ENCODE measurements at places on chromosomes 3 and 15.

- no peak for DNase-seq
Observed at GRCh38 chr15:22941179-22941578, 39.0 kb downstream of the CYFIP1 start.

GRCh38 chr3:71487418-71487817, 96.1 kb downstream of the FOXP1 start:
- DNase-seq = no peak

- no peak for DNase-seq
Observed at GRCh38 chr15:47857014-47857775, 139.9 kb downstream of the SEMA6D start.

DNA sequence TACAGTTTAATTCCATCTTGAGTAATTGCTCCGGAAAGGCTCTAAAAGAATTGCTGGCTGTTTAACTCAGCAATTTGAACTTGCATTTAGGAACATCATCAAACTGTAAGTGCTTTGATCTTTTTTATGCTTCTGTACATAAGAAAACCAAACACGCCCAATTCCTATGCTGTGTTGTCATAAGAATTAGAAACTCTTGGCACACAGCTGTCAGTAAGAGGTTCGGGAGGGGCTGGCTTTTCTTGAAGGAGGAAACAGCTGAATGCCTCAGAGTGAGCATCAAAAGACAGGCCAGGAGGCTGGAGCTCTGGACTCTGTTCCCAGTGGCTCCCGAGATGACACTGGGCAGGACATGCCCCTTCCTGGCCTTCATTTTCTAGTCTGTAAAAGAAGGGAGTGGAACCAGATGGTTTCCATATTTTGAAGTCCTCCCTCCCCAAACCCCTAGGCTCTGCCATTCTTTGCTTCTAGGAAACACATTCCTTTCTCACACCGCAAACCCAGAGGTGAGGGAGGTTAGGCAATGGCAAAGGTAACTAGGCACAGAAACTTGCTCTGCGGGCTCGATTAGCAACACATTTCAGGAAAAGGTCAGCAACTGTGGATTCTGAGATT, 73.7 kb upstream of the DLG1 start:
- no peak for DNase-seq

GRCh38 chr3:175746308-175746707, 887.2 kb downstream of the NAALADL2 start:
- DNase-seq = no peak

DNA sequence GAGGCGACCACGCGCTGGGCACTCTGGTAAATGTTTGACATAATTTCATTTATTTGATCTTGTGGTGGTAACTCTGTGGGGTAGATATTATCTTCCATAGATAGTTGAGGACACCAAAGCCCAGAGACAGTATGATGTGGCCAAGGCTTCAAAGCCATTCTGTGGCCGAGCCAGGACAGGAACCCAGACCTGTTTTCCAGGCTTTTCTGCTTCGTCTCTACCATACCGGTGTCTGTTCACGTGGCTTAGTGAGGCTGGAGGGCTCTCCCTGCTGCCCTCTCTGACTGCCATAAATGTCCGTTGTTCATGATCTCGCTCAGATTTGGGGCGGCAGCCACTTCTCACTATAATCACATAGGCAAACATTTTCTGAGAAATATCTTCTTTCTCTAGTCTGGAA, 134.7 kb downstream of the PEX5L start:
- no peak for DNase-seq

DNA sequence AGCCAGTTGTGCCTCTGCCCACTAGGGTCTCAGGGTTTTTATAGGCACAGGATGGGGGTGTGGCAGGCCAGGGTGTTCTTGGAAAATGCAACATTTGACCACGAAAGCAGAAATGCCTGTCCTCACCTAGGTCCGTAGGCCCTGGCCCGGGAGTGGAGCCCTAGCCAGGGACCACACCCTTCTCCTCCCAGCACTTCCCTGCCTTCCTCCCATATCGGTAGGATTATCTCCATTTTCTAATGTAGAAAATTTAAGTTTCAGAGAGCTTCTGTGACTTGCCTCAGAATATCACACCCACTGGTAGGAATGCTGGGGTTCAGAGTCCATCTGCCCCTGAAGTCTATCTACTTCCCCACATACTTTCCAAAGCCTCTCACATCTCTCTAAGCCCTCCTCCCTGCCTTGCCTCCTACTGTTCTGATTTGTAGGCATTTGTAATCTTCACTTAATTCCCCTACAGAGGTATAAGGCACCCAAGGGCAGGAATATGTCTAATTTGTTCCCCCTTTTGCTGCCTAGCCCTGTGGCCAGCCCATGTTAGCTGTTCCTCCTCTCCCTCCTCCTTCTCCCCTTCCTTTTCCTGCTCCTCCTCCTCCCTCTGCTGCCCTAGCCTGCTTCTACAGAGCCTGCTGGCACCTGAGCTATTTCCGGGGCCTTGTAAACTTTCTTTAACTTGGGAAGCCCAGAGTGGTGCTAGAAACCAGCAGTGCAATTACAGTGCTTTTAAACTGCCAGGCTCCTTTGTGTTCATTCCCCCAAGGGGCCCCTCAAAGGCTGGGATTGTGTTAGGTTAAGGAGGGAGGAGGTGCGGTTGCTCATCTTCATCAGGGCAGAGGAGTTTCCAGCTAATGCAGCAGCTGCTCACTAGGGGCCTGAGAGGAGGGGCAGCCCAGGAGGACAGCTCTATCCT, 71.1 kb downstream of the MRPL46 start:
- DNase-seq = no peak

DNA sequence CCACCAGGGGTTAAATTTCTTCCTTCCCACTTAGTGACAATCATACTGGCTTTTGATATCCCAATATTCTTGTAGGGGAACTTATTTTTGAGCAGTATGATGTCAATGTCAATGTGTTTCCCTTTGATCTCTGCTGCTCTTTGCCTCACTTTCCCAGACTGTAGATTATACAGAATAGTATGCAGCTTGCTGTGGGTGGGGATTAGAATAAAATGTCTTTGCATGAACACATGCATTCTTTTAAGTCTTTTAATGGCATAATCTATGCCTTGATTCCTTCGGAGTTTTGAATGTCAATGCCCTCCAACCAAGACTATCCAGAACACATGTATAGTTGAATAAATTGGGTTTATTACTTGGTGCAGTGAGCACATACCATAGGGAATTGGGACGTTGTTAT, 125.5 kb downstream of the IL20RB start:
- no peak for DNase-seq

DNA sequence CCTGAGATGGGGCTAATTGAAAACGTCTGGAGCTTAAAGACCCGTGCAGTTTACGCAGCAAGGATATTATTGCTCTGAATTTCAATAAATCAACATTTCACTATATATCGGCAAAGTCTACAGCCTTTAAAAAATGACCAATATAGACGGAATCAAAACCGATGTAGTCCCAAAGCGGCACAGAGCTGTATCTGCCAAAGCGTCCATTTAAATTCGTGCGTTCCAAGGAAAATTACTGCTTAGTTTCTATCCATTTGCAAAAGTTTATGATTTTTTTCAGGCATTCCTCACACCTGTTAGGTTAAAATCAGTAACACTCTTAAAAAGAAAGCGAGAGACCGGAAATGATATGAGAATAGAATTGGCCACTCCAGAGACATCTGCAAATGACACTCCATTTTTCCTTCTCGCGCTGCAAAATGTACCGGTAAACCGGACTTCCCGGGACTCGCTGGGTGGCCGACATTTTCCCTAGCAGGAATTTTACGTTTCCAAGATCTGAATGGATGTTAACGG, 777 bp upstream of the EIF4A2 start:
- no peak for DNase-seq

DNA sequence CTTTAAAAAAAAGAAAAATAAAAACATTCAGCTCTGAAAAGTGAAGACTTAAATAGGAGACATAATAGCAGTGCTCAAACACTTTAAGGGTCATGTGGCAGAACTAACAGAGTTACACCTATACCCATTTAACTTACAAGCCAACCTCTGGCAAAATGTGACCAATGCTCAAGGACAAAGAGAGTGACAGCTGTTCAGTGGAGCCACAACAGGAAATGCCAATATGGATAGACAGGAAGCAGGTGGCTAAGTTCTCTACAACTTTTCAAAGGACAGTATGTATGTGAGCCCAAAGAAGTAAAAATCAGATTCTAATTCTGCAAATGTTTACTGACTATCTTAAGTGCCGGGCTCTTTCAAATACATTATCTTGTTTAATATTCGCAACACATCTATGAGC, 3.4 kb downstream of the TMCC1 start:
- DNase-seq = no peak

- no peak for DNase-seq
Observed at GRCh38 chr3:195195321-195196209, 75.4 kb downstream of the XXYLT1 start.

DNA sequence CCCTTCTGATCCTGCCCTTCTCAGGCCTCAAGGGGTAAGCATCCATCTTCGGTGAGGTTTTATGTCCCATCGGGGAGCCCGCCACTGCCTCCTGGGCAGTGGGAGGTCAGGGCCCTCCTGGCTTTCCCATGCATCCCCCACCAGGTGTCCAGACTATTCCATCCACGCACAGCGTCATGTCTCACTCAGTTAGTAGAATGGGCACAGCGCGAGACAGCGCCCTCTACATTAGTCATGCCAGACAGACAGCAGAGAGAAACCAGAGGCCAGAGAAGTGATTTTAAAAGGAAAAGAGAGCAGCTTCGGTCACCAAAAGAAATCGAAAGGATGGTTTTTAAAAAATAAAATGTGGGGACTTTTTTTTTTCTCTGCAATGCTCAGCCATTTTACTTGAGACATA, 49.8 kb downstream of the ZDHHC3 start:
- DNase-seq = no peak

DNA sequence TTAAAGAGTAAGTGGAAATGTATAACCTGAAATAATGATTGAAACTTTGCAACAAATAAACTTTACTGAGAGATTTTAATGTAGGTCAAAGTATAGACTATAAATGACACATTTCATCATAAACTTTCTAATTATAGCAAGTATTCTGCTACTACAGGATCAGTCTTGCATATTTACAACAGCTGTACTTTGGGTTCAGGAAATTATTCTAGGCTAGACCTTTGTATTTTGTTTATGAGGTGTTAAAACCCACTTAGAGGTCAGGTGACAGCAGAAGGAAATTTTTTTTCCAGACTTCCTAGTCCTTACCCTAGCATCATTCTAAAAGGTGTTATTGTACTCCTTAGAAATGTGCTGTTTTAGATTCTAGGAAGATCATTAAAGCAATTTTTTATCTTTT, 2.3 kb downstream of the RNF7 start:
- DNase-seq = no peak

GRCh38 chr3:149198611-149199010, 23.0 kb downstream of the CP start:
- DNase-seq = no peak

- DNase-seq = no peak
Observed at GRCh38 chr3:48945432-48945831, 26.8 kb downstream of the ARIH2 start.

DNA sequence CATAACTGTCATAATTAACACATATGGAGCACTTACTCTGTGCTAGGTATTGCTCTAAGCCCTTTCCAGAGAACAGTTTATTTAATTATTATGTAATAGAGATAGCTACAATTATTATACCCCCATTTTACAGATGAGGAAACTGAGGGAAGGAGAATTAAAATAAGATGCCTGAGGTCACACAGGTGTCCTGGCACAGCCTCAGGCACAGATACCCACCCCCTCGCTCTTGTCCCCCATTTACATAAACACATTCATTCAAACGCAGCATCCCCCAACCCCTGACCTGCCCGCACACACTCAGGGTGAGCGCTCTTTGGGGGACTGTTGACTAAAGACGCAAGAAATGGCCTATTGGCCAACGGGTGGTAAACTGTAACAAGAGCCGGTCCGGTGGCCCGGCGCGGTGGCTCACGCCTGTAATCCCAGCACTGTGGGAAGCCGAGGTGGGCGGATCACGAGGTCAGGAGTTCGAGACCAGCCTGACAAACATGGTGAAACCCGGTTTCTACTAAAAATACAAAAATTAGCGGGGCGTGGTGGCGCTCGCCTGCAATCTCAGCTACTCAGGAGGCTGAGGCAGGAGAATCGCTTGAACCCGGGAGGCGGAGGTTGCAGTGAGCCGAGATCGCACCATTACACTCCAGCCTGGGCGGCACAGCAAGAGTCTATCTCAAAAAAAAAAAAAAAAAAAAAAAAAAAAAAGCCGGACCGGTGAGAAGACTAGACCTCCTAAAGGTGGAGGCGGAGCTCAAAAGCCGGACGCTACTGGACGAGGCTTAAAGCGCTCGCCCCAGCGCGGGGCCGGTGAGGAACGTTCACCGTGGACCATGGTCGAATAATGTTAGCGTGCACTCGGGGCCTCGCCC, 1.9 kb upstream of the ISL2 start:
- no peak for DNase-seq

DNA sequence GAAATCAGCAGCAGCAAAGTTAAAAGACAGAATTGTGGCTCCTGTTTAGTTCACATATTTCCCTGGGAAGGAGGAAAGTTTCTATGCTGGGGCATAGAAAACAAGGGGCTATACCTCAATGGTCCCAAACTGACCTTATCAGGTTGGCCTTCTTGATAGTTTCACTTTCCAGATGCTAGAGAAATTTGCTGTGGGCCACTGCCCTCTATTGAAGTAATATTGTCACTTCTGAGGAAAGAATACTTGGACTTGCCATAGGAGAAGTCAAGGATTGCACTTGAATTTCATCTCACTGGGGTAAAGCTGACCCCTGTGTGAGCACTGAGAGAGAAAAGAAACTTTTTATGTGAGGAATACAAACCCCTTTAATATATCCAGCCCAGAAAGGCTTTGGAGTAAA, 49.3 kb upstream of the XCR1 start:
- DNase-seq = no peak

GRCh38 chr3:38226273-38226672, 39.3 kb upstream of the SLC22A13 start:
- DNase-seq = no peak

GRCh38 chr15:74392451-74392830, 25.0 kb upstream of the CYP11A1 start:
- no peak for DNase-seq

DNA sequence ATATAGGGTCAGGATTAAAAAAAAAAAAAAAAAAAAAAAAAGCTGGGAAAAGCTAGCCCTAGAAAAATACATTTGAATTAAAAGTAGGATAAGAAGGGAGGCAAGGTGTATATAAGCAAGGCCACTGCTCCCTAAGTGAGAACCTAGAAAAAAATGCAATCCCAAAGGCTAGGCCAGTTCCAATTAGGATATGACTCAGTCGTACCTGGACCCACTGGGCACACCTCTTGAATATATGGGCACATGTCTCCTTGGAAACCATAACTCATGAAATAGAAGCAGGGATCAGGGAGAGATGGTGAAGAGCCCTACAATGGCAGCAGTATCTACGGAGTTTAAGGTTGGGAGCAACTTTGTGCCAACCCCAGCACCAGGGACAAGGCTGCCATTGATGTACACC, 314.1 kb upstream of the IL12A start:
- no peak for DNase-seq

DNA sequence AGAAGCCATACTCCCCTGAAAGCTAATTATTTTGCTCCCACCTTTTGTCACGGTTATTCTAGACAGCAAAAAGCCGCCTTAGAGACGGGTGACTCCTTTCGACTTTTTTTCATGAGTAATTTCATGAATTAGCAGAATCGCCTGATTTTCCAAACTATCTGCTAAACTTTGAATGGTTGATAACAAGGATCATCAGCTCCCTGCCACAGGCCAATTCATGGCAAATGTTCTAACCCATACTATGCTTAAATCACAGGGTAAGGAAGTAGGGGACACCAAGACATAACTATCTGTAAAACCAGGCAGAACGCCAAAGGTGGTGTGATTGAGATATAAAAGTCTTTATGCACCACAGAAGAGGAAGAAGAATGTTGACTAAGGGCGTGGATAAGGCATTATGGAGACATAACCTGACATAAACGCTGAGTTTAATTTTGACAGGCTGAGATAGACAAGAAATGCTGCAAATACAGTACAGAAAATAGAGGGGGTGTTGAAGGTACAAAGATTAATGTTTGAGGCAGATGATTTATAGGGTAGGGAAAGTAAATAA, 891 bp upstream of the DMXL2 start:
- no peak for DNase-seq
